ENCODE measurements at places on chromosomes 5 and 9.

- DNase-seq, result no peak
Measured at GRCh38 chr5:36279054-36279698, 22.5 kb downstream of the RANBP3L start.

DNA sequence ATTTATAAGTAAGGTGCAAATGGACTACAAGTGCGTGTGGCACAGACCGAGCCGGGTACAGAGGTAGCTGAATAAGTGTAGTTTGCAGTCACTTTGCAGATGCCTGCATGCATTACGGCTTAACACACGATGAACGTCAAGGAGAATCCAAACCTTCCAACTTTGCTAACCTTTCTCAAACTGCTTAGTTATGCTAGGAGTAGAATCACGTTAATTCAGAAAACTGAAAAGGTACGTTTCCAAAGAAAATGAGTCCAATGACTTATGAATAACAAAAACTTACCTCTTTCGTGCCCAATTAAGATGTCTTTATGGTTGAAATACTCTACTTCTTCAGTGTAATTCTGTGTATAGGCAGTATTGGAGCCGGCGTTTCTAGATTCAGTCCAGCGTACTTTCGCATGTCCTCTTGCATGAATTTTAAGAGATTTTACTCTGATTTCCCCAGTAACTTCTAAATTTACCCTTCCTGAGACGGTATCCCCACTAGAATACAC, 539 bp downstream of the ARRDC3 start:
- peak; percentile 36 for DNase-seq

GRCh38 chr5:76016258-76016657, 66.9 kb upstream of the SV2C start:
- no peak for DNase-seq

DNA sequence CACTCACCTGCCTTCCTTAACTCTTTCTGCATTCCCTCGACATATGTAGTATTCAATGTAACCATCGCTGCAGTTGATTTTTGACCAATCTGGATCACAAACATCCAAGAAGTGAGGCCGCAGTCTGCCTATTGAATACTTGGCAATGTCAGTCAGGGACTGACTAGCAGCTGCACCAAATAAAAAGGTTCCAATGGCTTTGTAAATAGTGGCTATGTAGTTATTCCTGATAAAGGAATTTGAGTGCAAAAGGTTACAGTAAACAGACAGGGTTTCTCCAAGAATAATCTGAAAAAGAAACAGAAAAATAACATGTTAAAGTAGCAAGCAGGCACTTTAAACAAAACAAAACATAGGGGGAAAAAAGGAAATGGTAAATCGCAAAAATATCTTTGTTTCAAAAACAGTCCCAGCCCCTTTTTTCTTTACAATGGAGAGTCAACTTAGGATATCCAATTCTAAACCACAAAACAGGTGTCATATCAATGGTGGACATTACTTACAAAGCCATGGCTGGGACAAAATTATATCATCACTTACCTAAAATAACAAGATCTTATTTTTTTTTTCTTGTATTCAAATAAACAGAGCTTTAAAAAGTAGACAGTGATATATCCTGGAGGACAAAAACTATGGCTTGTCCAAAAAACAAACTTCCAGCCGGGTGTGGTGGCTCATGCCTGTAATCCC, 66.8 kb downstream of the PLPP1 start:
- no peak for DNase-seq

GRCh38 chr5:73544429-73545402, 20.7 kb downstream of the ANKRA2 start:
- DNase-seq, result no peak

DNA sequence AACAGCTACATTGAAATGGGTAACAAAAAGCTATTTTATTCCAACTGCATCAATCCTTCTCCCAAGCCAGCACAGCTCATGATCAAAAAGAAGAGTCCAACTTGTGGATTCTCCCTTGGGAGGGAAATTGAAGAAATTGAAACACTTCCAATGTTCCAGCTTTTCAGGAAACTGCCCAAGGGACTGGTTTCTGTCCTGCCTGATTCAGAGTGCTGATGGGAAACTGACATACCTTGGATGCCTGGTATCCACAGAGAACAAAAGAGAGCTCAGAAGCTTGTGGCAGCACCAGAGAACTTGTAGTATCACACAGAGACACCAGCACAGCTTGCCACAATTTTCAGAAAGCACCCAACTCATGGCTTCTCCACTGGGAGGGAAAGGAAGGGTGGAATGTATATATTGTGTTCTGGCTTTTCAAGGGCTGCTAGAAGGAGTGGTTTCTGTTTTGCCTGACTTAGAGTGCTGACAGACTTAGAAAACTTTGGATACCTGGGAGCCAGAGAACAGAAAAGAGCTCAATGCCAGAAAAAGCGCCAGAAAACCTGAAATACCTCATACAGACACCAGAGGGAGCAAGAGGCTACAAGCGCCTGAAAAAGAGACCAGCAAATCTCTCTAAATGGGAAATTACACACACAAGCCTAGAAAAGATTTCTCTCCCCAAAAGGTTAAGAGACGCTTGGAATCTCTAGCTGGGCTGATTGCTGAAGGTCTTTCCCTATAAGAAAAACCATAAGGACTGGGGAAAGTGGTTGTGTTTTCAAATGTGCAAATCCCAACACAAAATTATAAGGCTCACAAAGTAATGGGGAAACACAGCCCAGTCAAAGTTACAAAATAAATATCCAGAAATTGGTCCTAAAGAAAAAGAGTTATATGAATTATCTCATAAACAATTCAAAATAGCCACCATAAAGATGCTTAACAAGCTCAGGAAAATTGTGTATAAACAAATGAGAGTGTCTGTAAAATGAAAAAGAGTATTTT, 178.8 kb downstream of the SPOCK1 start:
- DNase-seq, result peak; percentile 49

- DNase-seq, result peak; percentile 53
Measured at GRCh38 chr5:14872070-14872989, 752 bp upstream of the ANKH start.

GRCh38 chr5:28281351-28281750, 1243.0 kb upstream of the CDH9 start:
- DNase-seq, result no peak

DNA sequence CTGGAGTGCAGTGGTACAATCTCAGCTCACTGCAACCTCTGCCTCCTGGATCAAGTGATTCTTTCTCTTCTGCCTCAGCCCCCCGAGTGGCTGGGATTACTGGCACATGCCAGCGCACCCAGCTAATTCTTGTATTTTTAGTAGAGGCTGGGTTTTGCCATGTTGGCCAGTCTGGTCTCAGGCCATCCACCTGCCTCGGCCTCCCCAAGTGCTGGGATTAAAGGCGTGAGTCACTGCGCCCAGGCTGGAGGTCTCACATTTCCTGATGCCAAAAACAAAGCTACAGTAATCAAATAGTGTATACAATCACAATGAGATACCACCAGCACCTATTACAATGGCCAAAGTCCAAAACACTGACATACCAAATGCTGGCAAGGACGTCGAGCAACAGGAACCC, 51.1 kb downstream of the TTLL11 start:
- no peak for DNase-seq

- no peak for DNase-seq
Measured at GRCh38 chr5:87752362-87752761, 339.6 kb upstream of the CCNH start.

DNA sequence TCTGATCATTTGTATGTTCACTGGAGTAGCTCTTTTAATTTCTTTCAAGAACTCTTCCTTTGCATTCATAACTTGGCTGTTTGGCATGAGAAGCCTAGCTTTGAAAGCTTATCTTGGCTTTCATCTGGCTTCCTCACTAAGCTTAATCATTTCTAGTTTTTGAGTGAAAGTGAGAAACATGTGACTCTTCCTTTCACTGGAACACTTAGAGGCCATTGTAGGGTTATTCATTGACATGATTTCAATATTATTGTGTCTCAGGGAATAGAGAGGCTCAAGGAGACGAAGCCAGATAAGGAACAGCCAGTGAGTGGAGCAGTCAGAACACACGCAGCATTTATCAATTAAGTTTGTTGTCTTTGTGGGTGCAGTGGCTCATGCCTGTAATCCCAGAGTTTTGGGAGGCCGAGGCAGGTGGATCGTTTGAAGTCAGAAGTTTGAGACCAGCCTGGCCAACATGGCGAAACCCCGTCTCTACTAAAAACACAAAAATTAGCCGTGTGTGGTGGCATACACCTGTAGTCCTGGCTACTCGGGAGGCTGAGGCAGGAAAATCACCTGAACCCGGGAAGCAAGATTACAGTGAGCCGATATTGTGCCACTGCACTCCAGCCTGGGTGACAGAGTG, 98.3 kb downstream of the UGCG start:
- no peak for DNase-seq

GRCh38 chr5:33334829-33335228, 105.9 kb upstream of the TARS1 start:
- no peak for DNase-seq

- peak; percentile 48 for DNase-seq
Measured at GRCh38 chr5:179818746-179819295, 1.9 kb upstream of the SQSTM1 start.

- peak; percentile 46 for DNase-seq
Measured at GRCh38 chr5:95283761-95284571, 928 bp downstream of the MCTP1 start.

DNA sequence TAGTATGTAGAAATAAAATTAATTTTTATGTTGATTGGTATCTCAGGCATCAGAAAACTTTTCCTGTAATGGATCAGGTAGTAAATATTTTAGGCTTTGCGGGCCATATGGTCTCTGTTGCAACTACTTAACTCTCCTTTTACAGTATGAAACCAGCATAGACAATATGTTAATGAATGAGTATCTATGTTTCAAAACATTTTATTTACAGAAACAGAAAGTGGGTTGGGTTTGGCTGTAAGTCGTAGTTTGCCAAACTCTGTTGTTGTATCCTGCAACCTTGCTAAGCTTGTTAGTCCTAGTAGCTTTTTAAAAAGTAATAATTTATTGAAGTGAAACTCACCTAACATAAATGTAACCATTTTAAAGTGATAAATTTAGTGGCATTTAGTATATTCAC, 132.1 kb downstream of the NR3C1 start:
- DNase-seq, result no peak

DNA sequence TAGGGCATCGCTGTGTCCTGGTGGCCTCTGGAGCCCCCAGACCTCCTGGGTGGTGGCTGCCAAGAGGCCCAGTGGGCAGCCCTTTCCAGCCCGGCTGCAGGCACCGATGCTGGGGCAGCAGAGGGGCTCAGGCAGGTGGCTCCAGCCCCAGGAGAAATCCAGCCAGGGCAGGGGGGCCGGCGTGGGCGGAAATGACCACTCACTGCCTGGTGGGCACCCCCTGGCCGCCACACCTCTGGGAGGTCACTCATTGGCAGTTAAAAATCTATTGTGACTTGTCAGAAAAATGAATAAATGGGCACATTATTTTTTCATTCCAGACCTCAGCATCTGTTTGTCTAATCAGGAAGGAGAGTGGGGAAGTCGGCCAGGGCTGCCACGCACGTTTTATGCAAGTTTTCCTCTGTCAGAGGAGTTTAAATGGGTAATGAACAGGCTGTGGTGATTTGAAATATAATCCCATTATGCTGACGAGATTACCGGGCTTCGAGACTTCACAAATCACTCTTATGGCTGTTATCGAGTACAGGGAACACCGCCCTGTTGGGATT, 171.9 kb downstream of the GAPVD1 start:
- no peak for DNase-seq

DNA sequence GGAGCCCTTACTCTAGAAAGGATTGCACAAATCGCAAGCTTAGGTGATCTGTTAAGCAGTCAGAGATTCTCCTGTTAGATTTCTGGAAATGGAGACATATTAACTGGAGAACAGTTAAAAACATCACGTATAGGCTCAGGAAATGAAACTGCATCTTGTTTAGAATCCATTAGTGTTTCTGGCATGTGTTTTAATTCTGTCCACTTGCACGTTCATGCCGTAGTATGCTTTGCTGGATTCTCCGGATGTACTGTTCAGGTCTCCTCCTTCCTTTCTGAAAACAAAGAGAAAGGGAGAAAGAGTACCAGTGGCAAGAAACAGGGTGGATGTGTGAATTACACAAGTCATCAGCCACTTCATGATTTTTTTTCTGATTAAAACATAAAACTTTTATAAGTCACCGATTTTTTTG, 2.5 kb upstream of the RGMB start:
- DNase-seq, result no peak

DNA sequence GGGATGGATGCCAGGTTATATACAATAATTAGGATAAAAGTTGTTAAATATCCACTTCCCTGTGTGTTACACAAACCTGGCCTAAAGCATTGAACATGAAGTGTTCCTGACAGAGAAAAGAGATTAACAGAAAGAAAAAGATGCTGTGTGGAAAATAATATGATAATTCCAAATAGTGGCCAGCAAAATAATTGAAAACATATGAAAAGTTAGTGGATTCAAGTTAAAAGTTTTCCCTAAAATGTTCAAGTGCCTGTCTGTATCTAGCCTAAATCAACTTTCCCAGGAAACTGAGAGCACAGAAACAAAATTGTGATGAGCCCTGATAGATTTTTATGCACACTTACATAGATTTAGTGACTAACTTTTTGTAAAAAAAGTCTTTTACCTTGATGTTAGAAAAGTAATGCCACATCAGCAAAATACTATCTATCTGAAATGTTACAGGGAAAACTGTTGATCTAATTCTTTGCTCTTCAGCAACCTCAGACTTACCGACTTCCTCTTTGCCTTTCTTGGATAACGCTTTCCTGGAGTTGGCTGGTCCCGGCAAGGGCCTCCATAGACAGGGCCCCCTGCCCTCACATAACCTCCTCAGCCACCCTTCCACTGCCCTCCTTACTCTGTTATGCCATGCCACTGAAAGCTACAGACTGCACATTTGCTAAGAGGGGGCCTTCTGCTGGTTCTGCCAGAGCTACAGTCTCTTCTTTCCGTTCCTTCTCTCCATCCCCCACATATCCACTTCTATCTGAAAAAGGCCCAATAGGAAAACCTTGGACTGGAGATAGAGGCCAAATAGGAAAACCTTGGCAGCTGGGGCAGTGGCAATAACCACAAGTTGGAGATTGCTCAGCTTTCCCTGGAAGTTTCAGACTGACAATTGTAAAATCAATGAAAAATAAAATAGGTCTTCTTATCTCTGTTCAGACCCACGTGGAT, 44.4 kb downstream of the ZNF474 start:
- no peak for DNase-seq

DNA sequence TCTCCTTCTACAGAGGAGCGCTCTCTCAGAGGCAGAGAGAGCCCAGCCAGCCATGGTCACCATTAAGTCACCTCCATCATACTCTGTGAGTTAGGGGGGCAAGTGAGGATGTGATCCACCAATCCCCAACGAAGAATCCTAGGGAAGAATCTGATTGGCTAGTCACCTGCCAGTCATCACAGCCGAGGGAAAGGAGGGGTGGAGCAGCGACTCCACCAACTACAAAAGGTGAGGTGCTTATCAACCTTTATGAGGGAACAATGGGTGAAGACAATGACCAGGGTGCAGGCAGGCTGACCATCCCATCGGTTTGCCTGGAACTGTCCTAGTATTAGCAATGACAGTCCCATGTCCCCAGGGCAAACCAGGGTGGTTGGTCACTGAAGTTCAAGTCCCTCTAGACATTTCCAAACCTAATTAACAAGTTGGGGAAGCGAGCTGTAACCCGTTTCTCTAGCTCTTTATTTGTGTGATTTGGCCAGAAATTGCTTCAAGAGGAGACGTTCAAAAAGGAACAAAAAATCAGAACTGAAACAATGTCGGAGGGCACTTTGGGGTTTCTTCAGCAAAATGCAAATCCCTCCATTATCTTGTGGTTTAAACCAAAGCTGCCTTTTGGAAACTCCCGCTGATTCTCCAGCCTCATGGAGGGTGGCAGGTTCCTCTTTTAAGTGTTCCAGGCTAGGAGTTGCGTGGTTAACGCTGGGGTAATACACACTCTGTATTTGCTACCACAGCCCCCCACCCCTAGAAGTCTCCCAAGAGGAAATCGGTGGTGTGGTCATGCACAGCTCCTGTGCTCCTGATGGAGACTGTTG, 18.8 kb upstream of the FCN1 start:
- DNase-seq, result no peak

- DNase-seq, result no peak
Measured at GRCh38 chr9:19914044-19914443, 125.2 kb upstream of the SLC24A2 start.

All from neural crest cell (in vitro differentiated cells).